Stimulated activated CD8-positive, alpha-beta memory T cell treated with anti-CD3 and anti-CD28 coated beads, Interleukin-12 subunit alpha, Interleukin-12 subunit beta, amount 100 ng/mL, for 1 hour (primary cell): ENCODE measurements at places on chromosomes 2 and 18.

- DNase-seq: no peak
Measured at GRCh38 chr2:166444306-166444705, 49.7 kb downstream of the SCN7A start.

DNA sequence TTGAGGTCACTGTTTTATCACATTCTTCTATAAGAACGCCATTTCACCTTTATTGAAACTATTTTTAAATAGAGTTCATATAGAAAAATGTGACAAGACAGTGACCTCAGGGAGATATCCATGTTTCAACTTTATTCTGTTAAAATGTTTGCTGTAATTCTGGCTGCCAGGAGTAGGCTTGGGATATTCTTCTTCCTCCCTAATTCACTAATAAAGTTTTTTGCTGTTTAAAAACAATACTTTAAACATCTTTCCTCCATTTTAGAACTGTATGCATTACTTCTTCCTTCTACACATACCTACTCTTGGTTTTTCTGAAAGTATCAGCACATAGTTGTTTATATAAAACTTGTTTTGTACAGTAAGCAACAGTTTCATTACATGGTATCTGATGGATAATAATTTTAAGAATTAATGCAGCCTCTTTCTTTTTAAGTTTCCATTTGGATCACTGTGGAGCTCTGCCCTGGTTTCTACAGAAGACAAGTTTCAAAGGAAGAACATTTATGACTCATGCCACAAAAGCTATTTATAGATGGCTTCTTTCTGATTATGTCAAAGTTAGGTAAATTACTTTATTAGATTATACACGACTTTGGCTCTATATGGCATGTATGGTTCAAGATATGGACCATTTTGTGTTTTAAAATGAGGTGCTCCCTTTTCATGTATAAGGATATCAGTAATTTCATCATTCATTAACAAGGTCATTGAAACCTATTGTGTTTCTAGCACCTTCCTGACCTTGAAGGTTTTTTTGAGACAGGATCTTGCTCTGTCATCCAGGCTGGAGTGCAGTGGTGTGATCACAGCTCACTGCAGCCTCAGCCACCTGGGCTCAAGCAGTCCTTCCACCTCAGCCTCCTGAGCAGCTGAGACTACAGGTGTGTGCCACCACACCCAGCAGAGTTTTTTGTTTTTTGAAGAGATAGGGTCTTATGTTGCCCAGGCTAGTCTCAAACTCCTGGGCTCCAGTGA, 7.2 kb downstream of the CPSF3 start:
- DNase-seq: no peak

GRCh38 chr2:167701651-167702050, 545.7 kb downstream of the STK39 start:
- no peak for DNase-seq

DNA sequence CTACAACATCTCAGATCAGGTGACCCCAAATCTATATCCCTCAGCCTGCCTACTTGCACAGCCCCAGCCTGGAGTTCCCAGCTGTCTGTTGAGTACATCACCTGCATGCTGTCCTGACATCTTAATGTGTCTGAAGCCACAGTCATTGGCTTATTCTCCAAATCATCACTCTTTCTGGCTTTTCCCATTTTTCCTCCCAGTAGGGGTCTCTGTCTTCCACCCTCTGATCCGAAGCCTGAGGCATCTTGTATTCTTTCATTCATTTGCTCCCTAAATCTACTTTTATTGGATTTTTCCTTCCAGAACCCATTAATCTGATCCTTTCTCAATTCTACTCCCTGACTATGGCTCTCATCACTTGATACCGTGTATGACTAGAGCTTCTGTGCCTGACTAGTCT, 332.9 kb upstream of the DCC start:
- DNase-seq: no peak

DNA sequence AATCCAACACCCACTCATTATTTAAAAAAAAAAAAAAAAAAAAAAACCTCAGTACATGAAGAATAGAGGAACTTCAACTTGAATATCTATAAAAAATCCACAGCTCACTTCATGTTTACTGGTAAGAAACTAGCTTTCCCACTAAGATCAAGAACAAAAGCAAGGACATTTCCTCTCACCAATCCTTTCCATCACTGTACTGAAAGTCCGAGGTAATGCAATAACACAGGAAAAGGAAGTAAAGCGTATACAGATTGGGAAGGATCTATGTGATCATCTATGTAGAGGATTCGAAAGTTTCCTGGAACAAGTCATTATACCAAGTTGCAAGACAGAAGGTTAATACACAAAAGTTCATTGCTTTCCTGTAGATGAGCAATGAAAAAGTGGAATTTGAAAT, 63.2 kb downstream of the ROCK2 start:
- no peak for DNase-seq

GRCh38 chr2:218398437-218399390, 954 bp upstream of the CTDSP1 start:
- DNase-seq: no peak

- DNase-seq: no peak
Measured at GRCh38 chr2:55011831-55012671, 38.2 kb downstream of the RTN4 start.

DNA sequence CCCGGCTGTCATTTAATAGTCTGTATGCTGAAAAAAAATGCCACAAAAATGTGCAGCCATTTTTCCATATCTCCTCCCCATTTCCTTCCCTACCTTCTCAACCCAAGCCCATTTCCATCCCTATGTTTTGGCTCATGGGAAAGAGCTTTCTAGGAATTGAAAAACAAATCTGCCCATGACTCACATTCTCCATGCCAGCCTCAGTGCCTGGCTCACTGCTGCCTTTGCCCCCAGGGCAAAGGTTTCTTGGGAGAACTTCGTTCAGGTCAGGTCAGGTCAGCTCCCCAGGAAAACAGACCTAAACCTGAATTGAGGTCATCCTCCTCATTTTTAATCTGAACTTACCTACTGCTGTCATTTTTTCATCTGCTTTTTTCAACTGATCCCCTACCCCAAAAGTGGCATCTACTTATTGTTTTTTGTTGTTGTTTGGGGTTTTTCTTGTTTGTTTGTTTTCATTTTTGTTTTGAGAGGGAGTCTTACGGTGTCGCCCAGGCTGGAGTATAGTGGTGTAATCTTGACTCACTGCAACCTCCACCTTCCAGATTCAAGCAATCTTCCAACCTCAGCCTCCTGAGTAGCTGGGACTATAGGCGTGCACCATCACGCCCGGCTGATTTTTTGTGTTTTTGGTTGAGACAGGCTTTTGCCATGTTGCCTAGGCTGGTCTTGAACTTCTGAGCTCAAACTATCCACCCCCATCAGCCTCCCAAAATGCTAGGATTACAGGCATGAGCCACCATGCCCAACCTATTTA, 66.7 kb downstream of the FECH start:
- DNase-seq: no peak

- no peak for DNase-seq
Measured at GRCh38 chr2:37396890-37397565, 52.6 kb downstream of the QPCT start.
